ENCODE measurements at places on chromosomes 1 and 21.

DNA sequence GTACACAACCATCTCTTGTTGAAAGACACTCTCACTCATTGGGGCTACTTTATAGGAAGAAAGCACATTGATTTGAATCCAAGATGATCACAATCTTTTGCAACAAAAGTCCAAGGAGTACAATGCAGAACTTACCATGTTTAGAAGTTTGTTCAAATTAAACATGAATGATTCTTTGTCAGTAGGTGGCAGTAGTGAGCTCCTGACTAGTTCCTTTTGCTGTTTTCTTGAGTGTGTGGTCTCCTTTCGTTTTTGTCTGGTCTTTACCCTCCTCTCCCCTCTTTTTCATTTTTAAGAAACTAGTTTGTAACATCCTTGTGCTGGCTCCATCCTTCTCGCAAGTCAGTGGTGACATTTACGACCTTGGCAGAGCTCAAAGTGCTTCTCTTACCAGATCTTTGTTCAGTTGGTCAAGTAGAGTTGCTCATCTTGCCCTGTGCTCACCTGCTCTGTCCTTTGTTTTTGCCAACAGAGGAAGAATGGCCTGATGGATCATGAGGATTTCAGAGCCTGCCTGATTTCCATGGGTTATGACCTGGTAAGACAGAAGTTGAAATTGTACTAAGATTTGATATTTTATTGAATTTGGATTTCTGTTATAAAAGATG lies 35.7 kb upstream of the MTR start:
- DNase-seq: no peak

GRCh38 chr1:210272666-210273065 lies 40.1 kb downstream of the SERTAD4 start:
- DNase-seq: no peak

- DNase-seq: no peak
Observed at GRCh38 chr1:20123722-20124455, 4.6 kb upstream of the PLA2G2D start.

DNA sequence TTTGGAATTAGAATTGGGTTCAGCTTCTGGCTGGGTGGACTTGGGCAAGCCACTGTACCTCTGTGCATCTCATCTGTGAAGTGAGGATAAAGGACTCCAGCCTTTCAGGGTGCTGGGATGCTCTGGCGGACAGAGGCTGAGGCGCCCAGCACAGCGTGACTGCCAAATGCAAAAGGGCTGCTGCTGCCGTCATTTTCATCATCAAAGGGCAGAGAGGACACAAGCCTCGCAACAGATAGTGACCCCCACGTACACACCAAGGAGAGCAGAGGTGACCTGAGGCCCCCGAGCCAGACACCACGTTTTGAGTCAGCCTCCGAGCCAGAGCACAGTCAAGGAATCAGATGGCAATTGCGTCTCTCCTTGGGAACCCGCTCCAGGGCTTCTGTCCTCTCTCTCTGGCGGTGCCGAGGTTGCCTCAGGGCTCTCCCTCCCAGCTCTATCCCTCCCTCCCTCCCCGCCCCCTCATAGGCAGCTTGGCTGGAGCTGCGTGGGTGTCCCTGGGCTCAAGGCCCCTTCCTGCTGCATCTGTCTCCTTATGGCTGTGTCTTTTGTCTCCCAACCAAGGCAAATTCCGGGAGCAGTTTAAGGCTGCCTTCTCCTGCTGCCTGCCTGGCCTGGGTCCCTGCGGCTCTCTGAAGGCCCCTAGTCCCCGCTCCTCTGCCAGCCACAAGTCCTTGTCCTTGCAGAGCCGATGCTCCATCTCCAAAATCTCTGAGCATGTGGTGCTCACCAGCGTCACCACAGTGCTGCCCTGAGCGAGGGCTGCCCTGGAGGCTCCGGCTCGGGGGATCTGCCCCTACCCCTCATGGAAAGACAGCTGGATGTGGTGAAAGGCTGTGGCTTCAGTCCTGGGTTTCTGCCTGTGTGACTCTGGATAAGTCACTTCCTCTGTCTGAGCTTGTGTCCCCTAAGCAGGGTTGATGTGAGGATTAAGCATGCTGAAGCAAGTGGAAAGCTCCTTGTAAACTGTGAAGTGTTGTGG lies 9.0 kb downstream of the HCRTR1 start:
- no peak for DNase-seq
